ENCODE measurements at places on chromosomes 3 and 15. TPM values are rescaled to one million over a fixed set of nuclear protein-coding genes. Genes with fewer than 3 reads are reported as not detected.
A peak's percentile ranks its signal among the peaks of the same experiment; 100 is the strongest.

GRCh38 chr3:61257148-61257547 is 5.9 kb upstream of the FHIT start:
- no peak for DNase-seq

GRCh38 chr3:2904054-2904453 is 206.1 kb downstream of the IL5RA start:
- DNase-seq: no peak

DNA sequence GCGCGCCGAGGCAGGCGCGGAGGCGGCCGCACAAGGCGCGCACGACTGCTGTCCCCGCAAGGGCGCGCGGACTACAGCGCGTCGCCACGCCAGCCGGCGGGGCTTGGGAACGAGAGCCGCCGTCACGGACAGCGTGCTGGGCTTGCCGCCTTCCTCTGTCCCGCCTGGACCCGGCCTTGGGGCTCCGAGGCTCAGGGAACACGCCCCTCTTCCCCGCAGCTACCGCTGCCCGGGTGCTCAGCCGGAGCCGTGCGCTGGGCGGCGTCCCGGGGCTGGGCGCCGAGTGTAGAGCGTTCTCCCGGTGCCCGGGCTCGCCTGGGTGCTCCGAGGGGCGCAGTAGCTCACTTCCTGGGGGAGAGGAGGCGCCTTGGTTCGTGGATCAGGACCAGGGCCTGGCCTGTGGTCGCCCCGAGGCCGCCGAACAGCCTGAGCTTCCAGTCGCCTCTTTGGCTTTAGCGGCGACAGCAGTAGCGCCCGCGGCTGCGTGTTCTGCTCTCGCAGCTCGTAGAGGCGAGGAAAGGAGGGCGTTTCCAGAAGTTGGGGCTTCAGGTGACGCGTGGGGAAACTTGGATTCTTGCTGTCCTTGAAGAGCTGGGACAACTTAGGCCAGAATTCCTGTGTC is 226.7 kb upstream of the C2CD4B start:
- DNase-seq: peak; percentile 42

- DNase-seq: no peak
Measured at GRCh38 chr15:62566248-62566647, 401.2 kb upstream of the C2CD4B start.

GRCh38 chr3:72625602-72626337 is 222.5 kb downstream of the SHQ1 start:
- no peak for DNase-seq

DNA sequence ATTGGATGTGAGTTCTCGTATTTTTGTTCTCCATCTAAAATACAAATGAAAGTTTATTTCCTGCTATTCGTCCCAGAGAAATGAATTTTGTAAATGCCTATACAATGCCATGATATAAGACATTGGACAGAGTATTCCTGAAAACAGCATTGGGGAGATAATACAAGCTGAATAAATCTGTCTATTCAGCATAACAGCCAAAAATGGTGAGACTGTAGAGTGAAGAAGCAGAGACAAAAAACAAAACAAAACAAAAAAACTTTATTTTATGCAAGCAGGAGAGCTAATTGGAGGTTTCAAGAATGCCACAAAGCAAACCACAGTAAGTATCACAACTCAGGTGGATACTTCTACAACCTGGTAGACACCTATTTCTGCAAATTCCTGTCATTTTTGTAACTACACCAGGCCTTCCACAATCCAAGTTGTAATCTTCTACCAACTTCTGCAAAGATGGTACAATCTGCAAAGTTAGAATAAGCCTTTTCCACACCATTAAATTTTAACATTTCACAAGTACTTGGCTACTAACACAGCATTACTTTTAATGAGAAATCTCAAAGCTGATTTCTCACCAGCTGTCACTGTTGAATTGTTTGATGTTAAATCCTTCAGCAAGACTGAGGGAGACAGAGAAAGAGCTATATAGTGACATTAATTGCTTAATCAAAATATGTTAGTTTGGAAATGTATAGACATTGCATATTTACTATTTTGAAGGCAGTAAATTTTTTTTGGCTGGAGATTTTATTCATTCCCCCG is 163.1 kb downstream of the CLSTN2 start:
- no peak for DNase-seq

DNA sequence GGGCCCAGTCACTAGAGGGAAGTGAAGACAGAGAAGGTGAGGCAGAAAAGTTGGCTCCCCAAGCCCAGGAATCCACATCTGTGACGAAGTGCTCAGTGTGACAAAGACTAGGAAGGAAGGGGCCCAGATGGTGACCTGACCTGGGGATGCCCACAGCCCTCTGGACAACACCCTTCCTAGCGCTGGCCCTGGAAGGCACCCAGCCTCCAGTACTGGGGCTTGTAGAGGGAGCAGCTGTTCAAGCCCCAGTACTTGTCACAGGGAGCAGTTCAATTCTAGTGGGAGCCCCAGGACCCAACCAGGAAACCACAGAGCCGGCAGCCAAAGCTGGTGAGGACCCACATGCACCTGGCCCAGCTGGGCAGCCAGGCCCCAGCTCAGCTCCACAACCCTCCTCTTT is 190.8 kb downstream of the XXYLT1 start:
- DNase-seq: no peak

GRCh38 chr3:45554006-45554666 is 40.4 kb upstream of the LIMD1 start:
- no peak for DNase-seq

- no peak for DNase-seq
Measured at GRCh38 chr3:69321301-69322157, 64.4 kb downstream of the FRMD4B start.

DNA sequence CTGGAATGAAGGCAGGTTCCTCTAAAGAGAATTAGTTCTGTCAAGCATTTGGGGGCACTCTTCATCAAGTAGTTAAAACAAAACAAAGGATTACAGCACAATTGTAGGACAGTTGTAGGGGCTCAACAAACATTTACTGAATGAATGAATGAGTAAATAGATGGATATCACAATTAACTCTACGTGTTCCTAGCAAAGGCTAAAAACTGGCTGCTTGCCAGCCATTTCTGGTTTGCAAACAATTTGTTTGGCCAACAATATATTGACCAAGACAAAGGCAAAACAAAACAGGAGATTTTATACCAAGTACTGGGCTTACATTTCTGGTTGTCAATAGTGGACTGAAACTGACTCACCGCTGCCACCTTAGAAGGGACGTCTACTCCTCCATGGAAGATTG is 116.8 kb downstream of the ZNF280D start:
- peak; percentile 17 for DNase-seq

DNA sequence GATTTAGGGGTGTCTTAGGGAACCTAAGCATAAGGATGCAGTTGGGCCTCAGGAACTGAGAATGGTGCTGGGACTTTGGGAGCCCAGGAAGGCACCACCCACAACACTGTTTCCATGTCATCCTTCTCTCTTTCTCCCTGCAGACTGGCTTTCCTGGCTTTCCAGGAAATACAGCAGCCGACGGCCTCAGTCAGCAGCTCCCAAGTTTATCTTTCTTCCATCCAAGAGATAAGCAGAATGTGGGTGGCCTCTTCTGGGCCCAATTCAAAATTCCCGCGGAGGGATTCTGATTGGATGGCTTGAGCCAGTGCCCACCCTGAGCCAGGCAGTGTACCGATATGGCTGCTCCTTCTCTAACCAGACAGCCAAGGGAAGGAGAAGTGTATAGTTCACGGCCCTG is 4.5 kb upstream of the CLN6 start:
- DNase-seq: no peak

DNA sequence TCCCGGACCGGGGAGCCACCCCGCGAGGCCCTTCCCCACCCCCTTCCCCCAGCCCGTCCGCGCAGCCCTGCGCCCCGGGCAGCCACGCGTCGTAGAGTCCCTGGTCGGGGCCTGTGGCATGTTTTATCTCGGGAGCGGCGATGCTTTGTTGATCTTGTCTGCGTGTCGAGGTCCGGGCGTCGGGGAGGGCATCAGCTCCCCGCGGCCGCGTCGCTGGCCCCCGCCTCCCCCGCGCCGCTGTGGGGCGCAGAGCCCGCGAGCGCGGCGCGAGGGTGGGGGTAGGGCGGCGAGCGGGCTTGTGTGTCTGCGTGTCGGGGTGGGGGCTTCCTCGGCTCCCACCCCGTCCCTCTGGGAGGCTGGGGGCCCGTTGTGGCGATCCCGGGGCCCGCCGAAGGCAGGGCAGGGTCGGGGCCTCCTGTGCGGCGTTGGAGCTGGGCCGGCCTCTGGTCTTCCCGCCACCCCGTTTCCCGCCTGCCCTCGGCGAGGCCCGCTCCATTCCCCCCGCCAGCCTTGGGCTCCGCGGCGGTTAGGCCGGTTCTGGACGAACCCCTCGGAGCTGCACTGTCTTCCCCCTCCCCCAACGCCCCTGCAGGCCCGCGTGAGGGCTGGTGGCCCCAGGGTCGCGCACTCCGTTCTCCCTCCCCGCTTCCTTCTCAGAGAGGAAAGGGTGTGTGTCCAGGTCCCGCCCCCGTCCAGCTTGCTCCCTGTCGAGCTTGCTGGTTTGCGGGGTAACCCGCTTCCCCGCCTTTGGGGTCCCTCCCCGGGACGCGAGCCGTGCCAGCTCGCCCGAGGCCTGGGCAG is 695 bp downstream of the GMPS start:
- DNase-seq: peak; percentile 74

The CACNA1D gene
- total RNA-seq: 7.5 TPM

The SPINT1 gene
- total RNA-seq: 5.2 TPM

The ADCY5 gene
- total RNA-seq: 36.2 TPM

The UPK1B gene
- not detected for total RNA-seq

Data from ovary (tissue), 10 donors.